Activated T-helper 17 cell treated with anti-CD3 and anti-CD28 coated beads, Interleukin-2, amount 50 U/mL, for 72 hours (primary cell): ENCODE measurements at places on chromosomes 16 and 17. TPM values are rescaled to one million over a fixed set of nuclear protein-coding genes. Genes with fewer than 3 reads are reported as not detected.

Gene KRT12
- total RNA-seq = not detected

Gene DNASE1L2
- total RNA-seq = 2.4 TPM

Gene KRTAP17-1
- not detected for total RNA-seq

Gene PRAC1
- not detected for total RNA-seq

Gene FBXW10
- total RNA-seq = 0.78 TPM

Gene CDR2L
- total RNA-seq = 1.2 TPM

Gene SKAP1
- 71.4 TPM for total RNA-seq

Gene ZG16B
- 5.7 TPM for total RNA-seq

Gene SPATA32
- 0.32 TPM for total RNA-seq

Gene RNF157
- total RNA-seq = 15.5 TPM
